ENCODE measurements at places on chromosomes 1 and 21.

- no peak for DNase-seq
Observed at GRCh38 chr1:206518743-206519142, 11.4 kb downstream of the RASSF5 start.

DNA sequence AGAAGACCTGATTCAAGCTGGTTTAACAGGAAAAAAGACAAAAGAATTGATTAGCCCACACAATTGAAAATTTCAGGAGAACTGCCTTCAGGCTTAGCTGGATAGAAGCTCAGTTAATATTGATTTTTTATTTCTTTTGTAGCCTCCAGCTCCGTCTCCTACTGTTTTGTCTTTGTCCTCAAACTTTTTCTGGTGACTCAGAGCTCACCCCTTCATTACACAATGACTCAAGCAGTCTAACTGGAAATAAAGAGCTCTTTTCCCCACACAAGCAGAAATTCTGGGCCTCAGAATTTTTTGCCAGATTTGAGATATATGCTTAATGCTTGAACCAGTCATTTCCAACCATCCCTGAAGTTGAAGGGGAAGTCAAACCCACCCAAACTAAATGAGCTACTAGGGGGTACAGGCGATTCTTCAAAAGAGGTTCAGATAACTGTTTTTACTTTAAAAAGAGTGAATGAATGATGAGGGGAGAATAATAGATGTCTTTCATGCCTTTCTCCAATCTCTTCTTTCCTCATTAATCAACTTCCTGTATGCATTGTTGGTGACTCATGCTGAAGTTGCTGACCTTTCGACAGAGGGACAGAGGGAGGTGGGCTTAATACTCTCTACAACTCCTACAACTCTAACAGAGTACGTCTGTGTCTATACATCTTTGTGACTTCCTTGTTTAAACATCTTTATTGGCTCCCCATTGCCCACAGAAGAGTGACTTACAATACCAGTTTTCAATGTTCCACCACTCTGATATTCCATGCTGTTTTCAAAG, 6.2 kb upstream of the ACP6 start:
- DNase-seq, result no peak

- DNase-seq, result no peak
Observed at GRCh38 chr21:44525391-44526095, 14.5 kb downstream of the KRTAP10-1 start.

GRCh38 chr1:26574719-26575251, 45.2 kb downstream of the RPS6KA1 start:
- no peak for DNase-seq

- DNase-seq, result no peak
Observed at GRCh38 chr1:65174585-65174984, 26.6 kb downstream of the AK4 start.

- no peak for DNase-seq
Observed at GRCh38 chr1:29786195-29786594, 549.9 kb downstream of the PTPRU start.

DNA sequence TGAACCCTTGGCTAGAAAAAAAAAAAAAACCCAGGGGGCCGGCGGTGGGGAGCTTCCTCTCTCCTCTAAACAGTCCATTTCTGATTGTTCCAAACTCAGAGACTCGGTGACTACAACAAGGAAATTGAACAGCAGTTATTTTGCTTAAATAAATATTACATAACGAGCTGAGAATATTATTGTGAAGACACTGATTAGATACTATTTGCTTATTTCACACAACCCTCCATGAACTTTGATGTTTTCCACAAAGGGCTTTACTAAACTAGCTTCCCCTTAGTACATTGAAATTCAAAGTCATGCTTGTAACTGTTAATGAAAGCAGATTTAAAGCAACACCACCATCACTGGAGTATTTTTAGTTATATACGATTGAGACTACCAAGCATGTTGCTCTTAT, at the start of gene CFHR5:
Gene CFHR5, plus strand, starts transcription at position 279 of the 400 bp plus-strand sequence. Its CDS starts 109 bp downstream, at position 388.
- no peak for DNase-seq

- DNase-seq, result no peak
Observed at GRCh38 chr1:218661411-218661810, 316.3 kb downstream of the TGFB2 start.

DNA sequence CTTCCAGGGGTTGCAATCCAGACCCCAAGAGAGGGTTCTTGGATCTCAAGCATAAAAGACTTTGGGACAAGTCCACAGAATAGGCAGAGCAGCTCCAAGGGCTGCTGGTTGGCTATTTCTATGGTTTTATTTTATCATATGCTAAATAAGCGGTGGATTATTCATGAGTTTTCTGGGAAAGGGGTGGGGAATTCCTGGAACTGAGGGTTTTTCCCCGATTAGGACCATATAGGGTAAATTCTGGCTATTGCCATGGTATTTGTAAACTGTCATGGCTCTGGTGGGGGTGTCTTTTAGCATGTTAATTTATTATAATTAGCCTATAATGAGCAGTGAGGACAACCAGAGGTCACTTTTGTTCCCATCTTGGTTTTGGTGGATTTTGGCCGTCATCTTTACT, 270.9 kb upstream of the PLXNA2 start:
- DNase-seq, result no peak

GRCh38 chr21:24011087-24011486, 1596.2 kb downstream of the MRPL39 start:
- DNase-seq, result no peak

- DNase-seq, result no peak
Observed at GRCh38 chr1:39144924-39145323, 59.6 kb upstream of the MACF1 start.

- no peak for DNase-seq
Observed at GRCh38 chr21:36330904-36331303, 10.9 kb downstream of the MORC3 start.

- no peak for DNase-seq
Observed at GRCh38 chr1:158586942-158587341, 7.2 kb upstream of the OR10X1 start.

- DNase-seq, result no peak
Observed at GRCh38 chr1:40844079-40844478, 18.1 kb downstream of the CITED4 start.

- DNase-seq, result no peak
Observed at GRCh38 chr1:202648605-202649226, 61.5 kb downstream of the SYT2 start.

DNA sequence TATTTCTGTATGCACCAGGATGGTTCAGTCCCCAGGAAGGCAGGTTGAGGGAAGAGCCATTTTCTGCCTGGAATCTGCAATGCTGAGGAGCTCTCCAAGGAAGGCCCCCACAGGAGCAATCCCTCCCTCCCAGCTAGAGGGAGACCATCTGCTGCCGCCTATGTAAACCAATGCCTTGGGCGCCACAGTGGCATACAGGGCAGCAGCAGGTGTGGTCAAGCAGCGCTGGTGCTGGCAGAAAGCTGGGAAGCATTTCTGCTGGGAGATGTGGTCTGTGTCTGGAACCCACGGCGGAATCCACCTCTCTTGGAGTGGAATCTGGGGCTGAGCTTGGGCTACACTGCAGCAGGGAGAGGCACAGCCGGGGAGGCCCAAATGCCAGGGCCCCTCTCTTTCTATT, 283.3 kb downstream of the RRAGC start:
- DNase-seq, result no peak

- DNase-seq, result no peak
Observed at GRCh38 chr1:40272653-40273213, 14.7 kb downstream of the ZMPSTE24 start.

DNA sequence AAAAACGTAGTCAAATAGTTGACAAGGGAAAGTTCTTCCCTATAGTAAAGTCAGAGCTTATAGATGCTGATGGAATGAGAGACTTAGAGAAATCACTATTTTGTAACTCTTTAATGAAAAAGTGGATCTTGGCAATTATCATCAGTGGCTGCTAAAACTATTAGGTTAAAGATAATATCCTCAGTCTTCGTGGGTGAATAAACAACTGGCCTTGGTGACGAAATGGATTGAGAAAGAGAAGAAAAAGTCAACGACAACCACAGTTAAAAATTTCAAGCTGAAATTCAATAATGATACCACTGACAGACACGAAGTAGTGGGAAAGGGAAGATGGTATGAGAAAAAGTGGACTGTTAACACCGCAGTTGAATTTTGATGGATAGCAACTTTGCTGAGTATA, 90.0 kb upstream of the GNG4 start:
- DNase-seq, result no peak

DNA sequence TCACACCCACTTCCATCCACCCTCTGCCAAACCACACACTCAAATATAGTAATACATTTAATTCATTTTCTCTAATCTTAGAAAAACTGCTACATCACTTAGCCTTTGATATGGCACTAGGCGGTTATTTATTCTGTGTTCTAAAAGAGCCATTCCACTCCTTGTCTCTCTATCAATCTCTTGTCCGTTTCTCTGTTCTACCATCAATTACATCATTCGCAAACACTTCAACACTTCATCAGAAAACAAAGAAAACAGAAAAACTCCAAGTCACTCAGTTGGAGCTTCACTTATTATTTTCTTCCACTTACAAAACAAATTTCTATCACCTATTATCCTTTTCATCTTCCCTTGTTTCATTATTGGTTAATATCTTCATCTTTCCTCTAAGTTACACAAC, 1523.0 kb downstream of the KCNT2 start:
- DNase-seq, result no peak

DNA sequence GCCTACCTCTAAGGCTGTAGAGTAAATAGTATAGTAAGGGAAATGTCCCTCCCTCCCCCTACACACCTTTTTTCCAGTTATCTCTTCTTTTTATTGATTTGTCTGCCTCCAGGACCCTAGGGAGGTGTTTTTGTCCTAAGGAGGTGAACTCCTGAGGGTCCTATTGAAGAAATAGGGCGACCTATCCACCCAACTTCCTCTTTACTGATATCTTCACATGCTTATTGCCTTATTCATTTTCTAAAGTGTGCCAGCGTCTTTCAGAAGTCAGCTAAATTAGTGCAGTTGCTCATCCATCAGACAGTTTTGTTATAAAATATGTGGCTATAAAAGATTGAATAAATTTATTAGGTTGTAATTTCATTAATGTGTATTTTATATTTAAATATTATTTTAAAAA, 5.9 kb downstream of the BACH1 start:
- no peak for DNase-seq

GRCh38 chr1:227919906-227920305, 27.8 kb downstream of the WNT9A start:
- no peak for DNase-seq

- DNase-seq, result no peak
Observed at GRCh38 chr21:46475296-46475695, 16.6 kb downstream of the DIP2A start.

- no peak for DNase-seq
Observed at GRCh38 chr1:93938461-93939145, 29.4 kb upstream of the GCLM start.

DNA sequence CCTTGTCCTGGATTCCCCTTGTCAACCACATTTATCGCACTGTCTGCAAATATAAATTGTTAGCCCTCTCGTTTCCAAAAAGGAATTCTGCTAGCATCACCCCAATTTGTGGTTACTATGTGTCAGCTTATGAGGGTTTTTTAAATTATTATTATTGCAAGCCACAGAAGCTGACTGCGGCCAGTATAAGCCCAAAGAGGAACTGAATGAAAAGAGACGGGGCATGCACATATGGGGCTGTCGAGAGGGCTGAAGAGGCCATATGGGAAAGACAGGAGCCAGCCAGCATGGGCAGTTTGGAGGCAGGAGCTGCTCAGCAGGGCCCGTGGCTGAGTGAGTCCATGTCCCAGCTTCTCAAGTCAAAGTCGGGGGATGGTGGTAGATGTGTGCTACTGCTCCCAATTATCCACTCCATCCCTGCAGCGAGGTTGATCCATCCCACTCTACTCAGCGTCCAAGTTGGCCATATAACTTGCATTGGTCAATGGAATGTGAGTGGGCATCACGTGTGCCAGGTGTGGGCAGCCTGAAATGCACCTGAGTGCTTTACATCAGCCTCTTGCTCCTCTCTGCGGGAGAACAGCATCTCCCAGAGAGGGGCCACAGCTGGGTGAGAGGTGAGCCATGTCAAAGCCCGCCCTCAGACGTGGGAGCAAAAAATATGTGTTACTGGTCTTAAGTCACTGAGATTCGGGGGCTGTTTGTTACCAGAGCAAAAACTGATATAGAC, 37.6 kb upstream of the LDLRAP1 start:
- DNase-seq, result no peak

All from NCI-H187 (cell line).